ENCODE measurements at places on chromosomes 4 and X. TPM values are rescaled to one million over a fixed set of nuclear protein-coding genes. Genes with fewer than 3 reads are reported as not detected.

UCP1 gene
- not detected for total RNA-seq

- no peak for DNase-seq
- no peaks in the 10 kb centered on the region for H3K27me3 ChIP-seq
- H3K27ac ChIP-seq = no peak overlapping the region
Observed at GRCh38 chr4:47703956-47704355, 133.9 kb downstream of the CORIN start.

DNA sequence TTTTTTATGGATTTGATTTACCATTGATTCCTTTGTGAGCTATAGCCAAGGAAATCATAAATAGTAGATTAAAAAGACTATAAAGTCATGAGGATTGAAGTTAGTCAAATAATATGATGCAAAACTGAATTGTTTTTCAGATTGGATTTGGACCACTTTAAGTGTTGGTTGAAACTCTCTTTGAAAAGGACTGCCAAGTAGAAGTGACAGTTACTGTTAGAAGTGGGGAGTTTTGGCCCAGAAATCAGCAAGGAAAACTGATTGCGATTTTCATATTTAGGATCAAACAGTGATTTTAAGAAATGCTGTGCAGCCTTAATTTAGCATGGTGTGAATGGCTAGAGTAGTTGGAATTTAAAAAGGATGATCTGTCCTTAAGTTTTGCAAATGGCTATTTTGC, 4.9 kb downstream of the ADGRL3 start:
- H3K4me3 ChIP-seq = no peak overlapping the region
- DNase-seq = no peak
- no peaks in the 10 kb centered on the region for H3K36me3 ChIP-seq
- no peak overlapping the region for H3K27ac ChIP-seq
- peaks cover 25% of the 10 kb centered on the region for H3K27me3 ChIP-seq

DNA sequence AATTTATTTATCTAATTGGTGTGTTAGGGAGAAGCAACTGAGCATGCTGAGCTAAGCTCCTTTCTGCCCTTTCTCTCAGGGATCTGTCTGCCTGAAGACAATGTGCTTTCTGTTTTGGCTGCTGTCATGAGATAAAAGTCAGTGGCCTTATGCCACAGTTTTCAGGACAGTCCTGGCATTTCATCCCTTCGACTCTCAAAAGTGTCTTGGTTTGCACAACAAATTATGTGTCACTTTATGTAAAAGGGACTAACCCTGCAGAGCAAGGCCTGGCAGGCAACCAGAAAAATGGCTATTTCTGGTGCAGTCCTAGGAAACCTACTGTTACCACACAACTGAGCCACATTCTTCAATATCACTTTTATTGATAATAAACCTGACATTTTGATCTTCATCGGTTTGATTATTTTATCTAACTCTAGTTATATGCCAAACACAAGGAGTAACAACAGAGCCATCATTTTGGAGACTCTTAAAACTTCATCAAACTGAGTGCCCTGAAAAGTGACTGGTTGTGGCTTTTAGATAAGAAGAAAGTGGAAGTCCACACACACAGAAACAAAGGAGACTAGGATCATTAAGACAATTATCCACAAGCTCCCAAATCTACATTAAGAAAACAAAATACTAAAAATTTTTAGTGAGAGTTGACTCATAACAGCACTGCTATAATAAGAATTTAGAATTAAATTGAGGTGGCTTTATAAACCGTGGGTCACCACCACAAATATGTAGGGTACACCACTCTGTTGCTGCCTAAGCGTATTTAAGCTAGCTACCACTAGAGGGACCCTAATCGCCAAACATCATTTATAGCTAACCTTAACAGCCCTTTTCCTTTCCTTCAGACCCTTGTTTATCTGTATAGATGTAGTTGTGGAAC, 95.9 kb upstream of the PTPN13 start:
- H3K36me3 ChIP-seq = no peaks in the 10 kb centered on the region
- peaks cover 11% of the 10 kb centered on the region for H3K4me1 ChIP-seq
- no peaks in the 10 kb centered on the region for H3K27me3 ChIP-seq

DNA sequence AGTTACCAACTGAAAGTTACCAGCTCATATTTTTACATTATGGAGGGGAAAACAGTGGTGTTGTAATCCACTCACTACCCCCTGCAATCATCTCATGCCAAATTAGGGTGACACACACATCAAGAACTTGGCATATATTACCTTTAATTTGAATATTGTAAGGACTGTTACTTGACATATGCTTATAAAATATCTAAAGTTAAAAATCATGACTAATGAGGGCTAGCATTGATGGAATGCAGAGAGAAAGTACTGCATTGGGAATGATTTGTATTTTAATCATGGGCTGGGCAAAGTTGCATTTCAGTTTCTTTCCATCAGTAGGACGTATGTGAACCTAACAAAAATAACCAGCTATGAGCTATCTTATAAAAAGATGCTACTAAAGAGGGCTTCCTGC, 517.5 kb upstream of the GRIA3 start:
- no peak overlapping the region for H3K4me3 ChIP-seq
- H3K36me3 ChIP-seq = no peaks in the 10 kb centered on the region
- no peaks in the 10 kb centered on the region for H3K4me1 ChIP-seq
- H3K27ac ChIP-seq = no peak overlapping the region
- H3K27me3 ChIP-seq = no peaks in the 10 kb centered on the region
- DNase-seq = no peak

SORCS2 gene
- total RNA-seq = 2.8 TPM

DNA sequence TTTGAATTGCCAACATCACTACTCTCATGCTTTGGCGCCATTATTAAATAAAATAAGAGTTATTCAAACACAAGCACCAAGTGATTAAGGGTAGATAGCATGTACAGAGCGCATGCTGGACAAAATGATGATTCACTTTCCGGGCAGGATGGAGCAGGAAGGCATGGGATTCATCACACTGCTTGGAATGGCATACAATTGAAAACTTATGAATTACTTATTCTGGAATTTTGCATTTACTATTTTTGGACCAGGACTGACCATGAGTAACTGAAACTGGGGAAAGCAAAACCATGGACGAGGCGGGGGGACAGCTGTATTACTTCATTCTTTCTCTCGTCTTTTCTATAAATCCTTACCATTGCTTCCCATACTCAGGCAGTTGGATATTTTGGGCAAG, 28.5 kb upstream of the FGF5 start:
- no peaks in the 10 kb centered on the region for H3K4me1 ChIP-seq
- DNase-seq = no peak
- no peak overlapping the region for H3K4me3 ChIP-seq
- peaks cover 36% of the 10 kb centered on the region for H3K27me3 ChIP-seq
- no peak overlapping the region for H3K27ac ChIP-seq

DNA sequence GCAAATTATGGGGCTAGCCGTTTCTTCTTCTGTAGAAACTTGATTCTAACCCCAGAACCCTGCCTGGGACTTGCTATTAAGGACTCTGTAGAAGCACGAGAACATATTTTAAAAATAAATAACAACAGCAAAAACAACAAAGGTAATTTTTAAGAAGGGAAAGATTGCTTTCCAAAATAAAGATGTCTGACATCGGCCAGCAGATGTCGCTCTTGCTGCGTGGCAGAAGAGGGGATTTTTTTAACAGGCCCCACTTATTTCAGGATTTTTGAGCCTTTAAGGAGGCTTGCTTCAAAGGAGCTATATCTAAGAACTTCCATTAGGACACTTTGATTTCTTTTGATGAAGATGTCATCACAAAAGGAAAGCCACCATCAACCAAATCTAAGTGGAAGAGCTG, 62.8 kb upstream of the EGFL6 start:
- H3K4me1 ChIP-seq = no peaks in the 10 kb centered on the region
- H3K36me3 ChIP-seq = no peaks in the 10 kb centered on the region
- peak; percentile 18 for DNase-seq
- H3K27me3 ChIP-seq = no peaks in the 10 kb centered on the region

DNA sequence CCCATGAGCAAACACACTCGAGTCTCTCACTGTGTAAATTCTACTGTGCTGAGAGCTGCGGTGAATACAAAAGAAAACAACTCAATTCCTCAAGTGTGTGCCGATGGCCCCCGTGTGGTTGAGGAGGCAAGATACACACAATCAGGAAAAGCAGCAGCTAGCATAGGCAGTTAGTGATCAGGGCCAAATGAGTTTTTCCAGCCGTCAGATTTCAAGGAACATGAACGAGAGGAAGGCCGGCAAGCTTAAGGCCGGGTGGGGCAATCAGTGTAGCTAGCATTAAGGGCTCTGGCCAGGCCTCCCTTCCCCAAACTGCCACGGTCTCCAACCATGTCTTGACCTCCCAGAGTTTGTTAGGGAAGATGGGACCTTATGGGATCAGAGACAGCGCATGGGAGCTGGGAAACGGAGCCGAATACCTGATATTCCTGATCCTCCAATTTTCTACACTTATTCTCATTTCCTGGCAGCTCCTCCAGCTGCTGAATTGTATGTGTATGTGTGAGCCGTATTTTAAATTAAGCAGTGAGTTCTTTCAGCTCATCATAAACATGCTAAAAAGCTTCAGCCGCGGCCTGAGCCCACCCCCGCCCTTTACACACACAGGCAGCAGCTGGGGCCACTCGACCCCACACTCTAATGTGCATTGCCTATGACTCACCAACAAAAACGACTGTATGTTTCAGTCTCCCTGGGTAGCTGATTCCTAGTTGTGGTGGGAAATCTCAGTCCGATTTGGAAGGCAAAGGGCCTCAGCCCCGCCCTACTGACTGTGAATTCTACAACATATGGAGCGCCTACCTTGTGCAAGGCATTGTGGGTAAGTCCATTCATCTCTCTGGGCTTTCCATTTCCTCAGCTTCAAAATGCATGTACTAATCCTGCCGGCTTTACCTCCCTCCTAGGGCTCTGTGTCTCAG, 59.9 kb downstream of the RTL9 start:
- no peaks in the 10 kb centered on the region for H3K36me3 ChIP-seq
- DNase-seq = no peak
- H3K4me1 ChIP-seq = no peaks in the 10 kb centered on the region
- no peak overlapping the region for H3K4me3 ChIP-seq
- H3K27me3 ChIP-seq = no peaks in the 10 kb centered on the region

PAGE2B gene
- total RNA-seq = not detected

GRCh38 chr4:10925996-10926395, 241.4 kb upstream of the CLNK start:
- no peak overlapping the region for H3K4me3 ChIP-seq
- no peaks in the 10 kb centered on the region for H3K27me3 ChIP-seq
- no peaks in the 10 kb centered on the region for H3K4me1 ChIP-seq
- no peak overlapping the region for H3K27ac ChIP-seq
- no peak for DNase-seq
- no peaks in the 10 kb centered on the region for H3K36me3 ChIP-seq

DNA sequence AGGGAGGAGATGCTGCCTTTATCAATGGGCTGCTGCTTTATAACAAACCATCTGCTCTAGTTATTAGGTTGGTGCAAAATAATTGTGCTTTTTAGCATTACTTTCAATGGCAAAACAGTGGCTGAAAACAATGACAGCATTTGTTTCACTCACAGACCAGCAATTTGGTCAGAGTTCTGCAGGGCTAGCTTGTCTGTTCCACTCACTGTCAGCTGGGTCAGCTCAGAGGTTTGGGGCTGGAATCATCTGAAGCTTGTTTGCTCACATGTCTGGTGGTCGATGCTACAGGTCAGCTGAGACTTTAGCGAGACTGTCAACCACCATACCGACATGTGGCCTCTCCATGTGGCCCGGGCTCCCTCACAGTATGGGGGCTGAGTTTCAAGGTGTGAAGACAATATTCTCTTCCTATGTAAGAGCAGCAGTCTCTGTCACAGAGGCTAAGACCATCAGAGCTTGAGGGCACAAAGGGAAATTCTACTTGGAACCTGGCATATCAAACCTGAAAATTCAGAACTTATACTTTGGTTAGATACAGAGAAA, 81.3 kb upstream of the LIMCH1 start:
- no peaks in the 10 kb centered on the region for H3K27me3 ChIP-seq
- no peaks in the 10 kb centered on the region for H3K36me3 ChIP-seq
- H3K4me3 ChIP-seq = no peak overlapping the region

GRCh38 chrX:49177873-49178480, 6.3 kb downstream of the PLP2 start:
- H3K4me1 ChIP-seq = no peaks in the 10 kb centered on the region
- no peak for DNase-seq
- H3K4me3 ChIP-seq = no peak overlapping the region
- no peaks in the 10 kb centered on the region for H3K27me3 ChIP-seq

- DNase-seq = no peak
- no peak overlapping the region for H3K4me3 ChIP-seq
- no peaks in the 10 kb centered on the region for H3K4me1 ChIP-seq
- no peaks in the 10 kb centered on the region for H3K27me3 ChIP-seq
- H3K27ac ChIP-seq = no peak overlapping the region
- no peaks in the 10 kb centered on the region for H3K36me3 ChIP-seq
Observed at GRCh38 chr4:108445716-108446115, 174.7 kb upstream of the RPL34 start.

ENPP6 gene
- not detected for total RNA-seq

FATE1 gene
- total RNA-seq = 0.31 TPM

DNA sequence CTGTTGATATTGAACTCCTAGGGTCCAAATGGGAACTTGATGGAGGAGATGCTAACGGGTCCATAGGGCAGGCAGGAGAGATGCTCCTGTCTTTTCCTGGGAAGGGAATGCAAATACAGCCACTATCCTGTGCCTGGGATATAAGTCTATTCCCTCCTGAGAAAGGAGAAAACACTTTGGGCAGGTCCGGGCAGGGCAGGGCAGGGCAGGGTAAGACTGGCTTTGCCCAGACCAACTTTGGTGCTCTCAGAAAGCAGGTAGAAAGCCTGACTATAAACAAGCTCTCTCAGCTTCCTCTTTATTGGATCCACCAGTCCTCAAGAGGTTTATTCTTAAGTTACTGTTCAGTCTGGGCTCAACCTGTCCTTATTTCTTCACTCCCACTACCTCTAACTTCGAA, 232.3 kb downstream of the PTTG2 start:
- H3K4me1 ChIP-seq = peaks cover 4% of the 10 kb centered on the region
- no peaks in the 10 kb centered on the region for H3K27me3 ChIP-seq
- no peak for DNase-seq
- no peak overlapping the region for H3K4me3 ChIP-seq

GRCh38 chr4:105236916-105237311, 90.2 kb downstream of the TET2 start:
- H3K27ac ChIP-seq = no peak overlapping the region
- no peaks in the 10 kb centered on the region for H3K4me1 ChIP-seq
- no peak for DNase-seq
- H3K27me3 ChIP-seq = no peaks in the 10 kb centered on the region
- peaks cover 54% of the 10 kb centered on the region for H3K36me3 ChIP-seq

GRCh38 chr4:146655521-146655856, 16.8 kb downstream of the POU4F2 start:
- H3K27me3 ChIP-seq = peaks cover 64% of the 10 kb centered on the region
- no peaks in the 10 kb centered on the region for H3K4me1 ChIP-seq
- no peak for DNase-seq
- no peak overlapping the region for H3K27ac ChIP-seq
- H3K4me3 ChIP-seq = peak overlapping the region; percentile 53

- no peak for DNase-seq
- H3K36me3 ChIP-seq = no peaks in the 10 kb centered on the region
- H3K27ac ChIP-seq = no peak overlapping the region
- H3K27me3 ChIP-seq = no peaks in the 10 kb centered on the region
- no peaks in the 10 kb centered on the region for H3K4me1 ChIP-seq
- H3K4me3 ChIP-seq = no peak overlapping the region
Observed at GRCh38 chrX:134241960-134242619, 5.1 kb downstream of the CCDC160 start.

Data from heart right ventricle (tissue), 16 donors.